Progenitor cell of endocrine pancreas (in vitro differentiated cells): ENCODE measurements at places on chromosomes 13 and 19. TPM values are rescaled to one million over a fixed set of nuclear protein-coding genes. Genes with fewer than 3 reads are reported as not detected.

DNA sequence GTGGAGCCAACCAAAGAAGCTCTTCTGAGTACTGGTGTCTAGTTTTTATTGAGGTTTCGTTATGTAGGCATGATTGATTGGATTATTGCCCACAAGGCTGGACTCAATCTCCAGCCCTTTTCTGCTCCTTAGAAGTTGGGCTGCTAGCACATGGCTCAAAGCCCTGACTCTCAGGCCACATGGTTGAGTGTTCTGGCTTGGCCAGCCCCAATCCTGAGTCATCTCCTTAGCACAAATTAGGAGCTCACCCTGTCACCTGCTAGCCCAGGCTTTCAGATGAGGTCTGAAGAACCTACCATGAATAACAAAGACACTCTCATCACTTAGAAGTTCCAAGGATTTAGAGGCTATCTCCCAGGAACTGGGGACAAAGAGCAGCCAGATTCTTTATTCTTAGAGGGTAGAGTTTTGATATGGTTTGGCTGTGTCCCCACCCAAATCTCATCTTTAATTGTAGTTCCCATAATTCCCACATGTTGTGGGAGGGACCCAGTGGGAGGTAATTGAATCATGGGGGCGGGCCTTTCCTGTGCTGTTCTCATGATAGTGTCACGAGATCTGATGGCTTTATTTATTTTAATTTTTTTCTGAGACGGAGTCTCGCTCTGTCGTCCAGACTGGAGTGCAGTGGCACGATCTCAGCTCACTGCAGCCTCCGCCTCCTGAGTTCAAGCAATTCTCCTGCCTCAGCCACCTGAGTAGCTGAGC is 11.3 kb downstream of the DPY19L3 start:
- no peak for DNase-seq

FCAR gene
- not detected in 2 replicates for total RNA-seq

DNA sequence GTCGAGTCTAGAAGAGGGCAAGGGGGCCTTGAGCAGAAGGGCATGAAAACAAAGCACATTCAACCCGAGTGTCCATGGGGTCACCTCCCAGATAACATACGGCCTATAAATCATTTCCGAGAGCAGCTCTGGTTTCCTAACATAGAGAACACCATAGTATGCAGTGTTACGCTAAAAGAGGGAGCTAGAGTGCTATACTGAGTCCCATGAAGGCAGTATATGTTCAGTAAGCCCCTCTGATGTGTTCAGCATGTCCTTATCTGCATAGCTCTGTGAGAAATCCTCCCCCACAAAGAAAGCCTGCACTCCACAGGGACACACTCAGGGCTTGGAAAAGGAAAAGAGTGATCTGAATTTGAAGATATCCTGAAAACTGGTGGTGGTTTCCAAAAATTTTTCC is 175.4 kb downstream of the FLT1 start:
- no peak for DNase-seq

EPSTI1 gene
- total RNA-seq: 6.0 and 7.4 TPM in 2 replicates

DNA sequence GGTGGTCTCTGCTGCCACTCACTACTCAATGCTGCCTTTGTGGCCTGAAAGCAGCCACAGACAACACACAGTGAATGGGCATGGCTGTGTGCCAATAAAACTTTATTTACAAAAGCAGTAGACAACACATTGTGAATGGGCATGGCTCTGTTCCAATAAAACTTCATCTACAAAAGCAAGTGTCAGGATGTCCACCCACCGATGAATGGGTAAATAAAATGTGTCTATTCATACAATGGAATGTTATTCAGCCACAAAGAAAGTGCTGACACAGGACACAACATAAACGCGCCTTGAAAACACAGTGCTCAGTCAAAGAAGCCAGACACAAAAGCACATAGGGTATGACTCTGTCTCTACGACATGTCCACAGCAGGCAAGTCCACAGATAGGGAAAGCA is 20.1 kb downstream of the ZSCAN5A start:
- DNase-seq: no peak

RXFP2 gene
- total RNA-seq: not detected in 2 replicates

- DNase-seq: no peak
Measured at GRCh38 chr19:28428663-28429348, 784.1 kb downstream of the UQCRFS1 start.

GRCh38 chr19:14401468-14402195 is 17.5 kb downstream of the DDX39A start:
- DNase-seq: no peak

DNA sequence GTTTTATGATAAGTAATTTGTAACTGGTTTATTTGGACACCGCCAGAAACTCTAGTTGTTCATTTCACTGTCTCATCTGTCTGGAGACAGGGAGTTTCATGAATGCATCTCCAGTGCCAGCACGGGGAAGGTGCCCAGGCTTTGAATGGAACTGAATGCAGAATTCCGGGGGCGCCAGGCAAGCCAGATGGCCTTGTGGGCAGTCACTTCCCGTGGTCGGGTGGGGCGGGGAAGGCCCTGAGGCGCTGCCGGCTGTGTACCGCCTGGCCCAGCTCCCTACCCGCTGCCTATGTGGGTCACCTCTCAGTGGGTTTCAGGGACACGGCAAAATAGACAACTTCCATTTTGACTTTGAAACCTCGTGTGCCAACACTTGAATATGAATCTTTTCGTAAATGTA is 28.8 kb upstream of the MCF2L start:
- DNase-seq: no peak

DNA sequence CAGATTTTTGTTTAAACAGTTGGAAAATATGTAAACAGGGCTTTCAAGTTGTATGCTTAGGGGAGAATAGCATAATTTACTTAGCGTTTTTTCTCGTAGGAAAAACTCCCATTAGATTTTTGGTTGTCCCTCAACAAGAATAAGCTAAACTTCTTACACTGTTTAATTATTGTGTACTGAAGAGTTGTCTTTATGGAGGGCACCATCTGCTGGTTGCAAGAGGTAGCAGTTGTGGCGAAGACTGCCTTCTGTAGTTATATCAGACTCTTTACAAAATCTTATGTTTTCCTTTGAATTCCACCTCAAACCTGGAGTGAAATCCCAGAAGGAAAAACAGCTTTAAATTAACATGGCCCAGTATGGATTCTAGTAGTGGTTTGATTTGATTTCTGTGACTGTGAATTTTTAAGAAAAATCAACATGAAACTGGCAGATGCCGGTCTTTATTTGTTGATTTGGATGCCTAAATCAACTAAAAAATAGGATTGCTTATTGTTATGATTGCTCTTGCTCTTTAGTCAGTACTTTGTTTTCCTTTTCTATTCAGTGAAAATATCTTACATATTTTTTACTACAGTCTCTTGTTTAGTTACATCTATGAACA is 53.4 kb downstream of the PDS5B start:
- DNase-seq: no peak

DNA sequence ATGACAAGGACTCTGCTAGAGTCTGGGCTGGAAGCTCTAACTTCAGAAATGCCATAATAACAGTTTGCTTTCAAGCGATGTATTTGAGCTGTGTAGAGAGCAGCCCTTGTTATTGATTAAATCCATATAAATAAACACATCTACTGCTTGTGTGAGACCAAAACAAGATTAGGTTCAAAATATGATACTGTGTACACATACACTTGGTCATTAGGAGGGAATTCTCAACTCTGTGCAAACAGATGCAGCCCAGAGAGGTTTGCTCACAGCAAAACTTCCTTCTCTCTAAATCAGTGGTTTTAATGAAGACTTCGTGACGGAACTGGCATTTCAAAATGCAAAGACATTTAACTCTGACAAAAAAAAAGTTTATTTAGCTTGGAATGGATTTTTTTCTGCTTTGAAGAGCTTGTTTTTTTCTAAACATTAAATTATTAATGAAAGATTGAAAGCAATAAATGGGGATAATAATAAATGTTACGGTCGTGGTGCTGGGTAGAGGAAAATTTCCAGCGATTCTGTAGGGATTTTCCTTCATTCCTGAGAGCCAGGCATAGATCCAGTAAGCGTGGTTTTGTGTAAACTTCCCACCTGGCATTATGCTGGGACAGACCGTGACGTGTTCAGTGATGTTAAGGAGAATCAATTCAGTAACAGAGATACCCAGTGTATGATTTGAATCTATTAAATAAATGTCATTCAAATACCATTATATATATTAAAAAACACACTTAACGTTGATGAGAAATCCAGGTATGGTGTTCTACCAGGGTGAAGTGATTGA is 213.7 kb downstream of the TEX29 start:
- no peak for DNase-seq

- DNase-seq: no peak
Measured at GRCh38 chr13:98222081-98222554, 45.0 kb upstream of the RNF113B start.

GRCh38 chr13:113184568-113185440 is 23.7 kb downstream of the PCID2 start:
- DNase-seq: no peak

DNA sequence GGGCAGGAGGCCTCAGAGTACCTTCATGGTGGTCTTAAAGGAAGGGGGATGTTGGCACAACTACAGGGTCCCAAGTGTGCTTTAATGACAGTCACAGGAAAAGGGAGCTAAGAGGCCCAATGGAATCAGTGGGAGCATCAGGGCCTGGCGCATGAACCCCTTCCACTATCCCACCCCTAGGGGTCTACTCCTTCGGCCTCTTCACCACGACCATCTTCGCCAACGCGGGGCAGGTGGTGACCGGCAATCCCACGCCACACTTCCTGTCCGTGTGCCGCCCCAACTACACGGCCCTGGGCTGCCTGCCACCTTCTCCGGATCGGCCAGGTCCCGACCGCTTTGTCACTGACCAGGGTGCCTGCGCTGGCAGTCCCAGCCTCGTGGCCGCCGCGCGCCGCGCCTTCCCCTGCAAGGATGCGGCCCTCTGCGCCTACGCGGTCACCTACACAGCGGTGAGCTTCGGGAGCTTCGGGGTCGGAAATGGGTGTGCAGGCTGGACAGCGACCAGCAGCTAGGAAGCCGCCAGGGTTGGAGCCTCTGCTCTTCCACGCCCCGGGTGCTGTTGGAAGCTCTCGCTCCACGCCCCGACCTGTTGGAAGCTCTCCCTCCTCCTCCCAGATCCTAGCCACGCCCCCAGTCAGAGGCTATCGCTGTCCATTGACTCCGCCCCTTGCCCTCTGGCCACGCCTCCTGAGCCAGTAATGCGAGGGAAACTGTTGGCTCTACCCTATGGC is 6.0 kb downstream of the PLPPR2 start:
- DNase-seq: peak; percentile 79

- DNase-seq: peak; percentile 59
Measured at GRCh38 chr19:1566392-1567115, 1.6 kb downstream of the MEX3D start.

DNA sequence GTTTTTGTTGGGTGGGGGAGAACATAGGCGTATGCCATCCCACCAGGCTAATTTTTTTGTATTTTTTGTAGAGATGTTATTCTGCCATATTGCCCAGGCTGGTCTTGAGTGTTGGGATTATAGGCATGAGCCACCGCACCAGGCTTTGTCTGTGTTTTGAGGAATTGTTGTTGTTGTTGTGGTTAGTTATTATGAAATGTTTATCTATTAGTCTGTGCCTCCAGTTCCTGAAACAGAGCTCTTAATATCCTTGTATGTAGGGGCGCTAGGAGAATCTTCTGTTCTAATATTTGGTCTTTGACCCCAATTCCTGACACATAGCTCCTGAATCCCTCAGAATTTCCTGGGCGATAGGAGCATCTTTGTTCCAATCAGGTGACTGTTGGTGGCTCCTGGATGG is 5.6 kb upstream of the LATS2 start:
- no peak for DNase-seq

SHISA7 gene
- 0.10 TPM in 1 of 2 replicates, not detected in the other for total RNA-seq

HSD17B14 gene
- total RNA-seq: 20.5 and 22.1 TPM in 2 replicates

DNA sequence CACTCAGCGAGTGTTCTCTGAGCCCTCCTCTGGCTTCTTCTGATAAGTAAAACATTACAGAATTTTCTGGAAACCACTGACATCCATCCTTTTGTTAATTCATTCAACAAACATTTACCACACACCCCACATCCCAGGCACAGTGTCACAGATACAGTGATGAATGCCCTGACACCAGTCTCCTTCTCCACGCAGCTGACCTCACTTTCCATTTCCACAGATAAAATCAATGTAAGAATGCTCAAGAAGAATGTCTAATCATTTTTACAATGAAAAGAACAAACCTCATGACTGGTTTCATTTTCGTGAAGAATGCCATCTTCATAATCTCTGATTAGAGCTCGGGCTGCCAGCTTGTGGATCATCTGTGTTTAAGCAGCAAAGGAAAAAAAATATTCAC is 69.2 kb downstream of the PARP4 start:
- DNase-seq: no peak

DNA sequence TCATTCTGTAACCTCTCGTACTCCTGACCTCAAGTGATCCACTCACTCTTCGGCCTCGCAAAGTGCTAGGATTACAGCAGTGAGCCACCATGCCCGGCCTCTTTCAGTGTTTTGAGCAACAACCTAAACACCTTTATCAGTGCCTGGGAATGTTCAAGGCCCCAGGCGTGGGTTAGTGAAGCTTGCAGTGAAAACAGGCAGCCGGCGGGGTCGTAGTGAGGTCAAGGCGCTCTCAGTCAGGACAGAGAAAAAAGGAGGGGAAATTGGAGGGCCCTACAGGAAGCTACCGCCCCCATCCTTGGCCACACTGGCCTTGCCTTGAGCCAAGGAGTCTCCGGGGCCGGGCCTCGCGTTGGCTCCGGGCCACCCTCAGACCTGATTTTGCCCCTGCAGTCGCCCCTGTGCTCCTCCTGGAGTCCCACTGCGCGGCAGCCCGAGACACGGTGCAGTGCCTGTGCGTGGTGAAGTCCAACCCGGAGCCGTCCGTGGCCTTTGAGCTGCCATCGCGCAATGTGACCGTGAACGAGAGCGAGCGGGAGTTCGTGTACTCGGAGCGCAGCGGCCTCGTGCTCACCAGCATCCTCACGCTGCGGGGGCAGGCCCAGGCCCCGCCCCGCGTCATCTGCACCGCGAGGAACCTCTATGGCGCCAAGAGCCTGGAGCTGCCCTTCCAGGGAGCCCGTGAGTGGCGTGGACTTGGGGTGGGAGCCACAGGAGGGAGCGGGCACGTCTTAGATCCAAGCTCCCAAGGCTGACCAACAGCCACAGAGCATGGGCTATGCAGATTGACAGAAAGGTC is 17.7 kb downstream of the MAG start:
- peak; percentile 26 for DNase-seq

LIM2 gene
- total RNA-seq: not detected in 2 replicates

DNA sequence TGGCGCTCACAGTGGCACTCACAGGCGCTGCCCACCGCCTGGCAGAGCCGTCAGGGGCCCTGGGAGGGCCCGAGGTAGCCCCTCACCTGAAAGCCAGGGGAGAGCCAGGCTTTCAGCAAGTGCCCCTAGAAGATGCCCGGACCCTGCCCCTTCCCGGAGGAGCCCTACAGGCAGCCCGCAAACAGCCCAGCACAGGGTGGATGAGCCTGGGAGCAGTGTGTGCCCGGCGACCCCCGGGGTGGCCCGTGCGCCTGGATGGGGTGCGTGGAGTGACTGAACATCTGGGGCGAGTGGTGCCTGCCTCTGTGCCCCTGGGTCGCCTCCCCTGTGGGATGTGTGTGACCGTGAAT is 1.4 kb downstream of the CRLF1 start:
- DNase-seq: no peak

- DNase-seq: no peak
Measured at GRCh38 chr13:80036845-80037504, 304.0 kb downstream of the SPRY2 start.

KIR2DL4 gene
- not detected in 2 replicates for total RNA-seq
